ENCODE measurements at places on chromosomes 5 and 9.

DNA sequence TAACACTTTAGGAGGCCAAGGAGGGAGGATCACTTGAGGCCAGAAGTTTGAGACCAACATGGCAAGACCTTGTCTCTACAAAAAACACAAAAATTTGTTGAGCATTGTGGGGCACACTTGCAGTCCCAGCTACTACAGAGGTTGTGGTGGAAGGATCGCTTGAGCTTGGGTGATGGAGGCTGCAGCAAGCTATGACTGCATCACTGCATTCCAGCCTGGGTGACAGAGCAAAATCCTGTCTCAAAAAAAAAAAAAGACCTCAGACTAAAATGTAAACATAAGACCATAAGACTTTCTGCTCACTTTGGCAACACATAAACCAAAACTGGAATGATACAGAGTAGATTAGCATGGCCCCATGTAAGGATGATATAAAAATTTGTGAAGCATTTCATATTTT lies 24.6 kb upstream of the NANS start:
- DNase-seq: peak; percentile 48

DNA sequence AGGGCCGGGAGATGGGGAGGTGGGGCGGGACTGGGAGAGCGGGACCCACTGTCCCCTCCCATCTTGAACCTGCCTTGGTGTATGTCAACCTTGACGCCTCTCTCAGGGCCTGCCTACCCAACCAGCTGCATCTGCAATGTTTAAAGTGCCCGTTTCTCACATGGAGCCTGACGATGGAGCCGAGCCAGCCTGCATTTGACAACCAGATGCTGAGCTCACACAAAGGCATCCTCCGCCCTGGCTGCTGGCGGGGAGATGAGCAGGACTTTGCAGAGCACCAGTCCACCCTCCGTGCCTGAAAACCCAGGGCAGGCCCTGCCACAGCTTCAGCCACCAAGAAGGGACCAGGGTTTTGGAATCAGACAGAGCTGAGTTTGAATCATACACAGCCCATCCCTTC lies 141.1 kb upstream of the SMIM23 start:
- no peak for DNase-seq

DNA sequence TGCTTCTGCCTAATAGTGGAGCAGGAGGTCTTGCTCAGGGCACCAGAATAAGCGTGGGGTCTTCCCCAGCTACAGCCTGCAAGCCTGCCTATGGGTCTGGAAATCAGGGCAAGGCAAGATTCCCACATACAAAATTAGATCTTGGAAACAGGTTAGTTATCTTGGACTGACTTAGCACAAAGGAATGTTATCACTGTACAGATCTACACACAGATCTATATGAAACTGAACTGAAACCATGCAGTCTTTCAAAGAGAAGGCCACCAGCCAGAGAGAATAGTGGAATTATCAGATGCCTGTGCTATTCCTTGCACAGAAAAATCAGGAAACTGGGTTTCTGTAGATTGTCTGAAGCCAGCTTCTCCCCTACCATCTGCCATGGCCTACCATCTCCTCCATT lies 585.7 kb downstream of the ACTL7B start:
- DNase-seq: no peak

- DNase-seq: no peak
These were observed 132.1 kb downstream of the PDZD2 start for GRCh38 chr5:31770998-31771397.

DNA sequence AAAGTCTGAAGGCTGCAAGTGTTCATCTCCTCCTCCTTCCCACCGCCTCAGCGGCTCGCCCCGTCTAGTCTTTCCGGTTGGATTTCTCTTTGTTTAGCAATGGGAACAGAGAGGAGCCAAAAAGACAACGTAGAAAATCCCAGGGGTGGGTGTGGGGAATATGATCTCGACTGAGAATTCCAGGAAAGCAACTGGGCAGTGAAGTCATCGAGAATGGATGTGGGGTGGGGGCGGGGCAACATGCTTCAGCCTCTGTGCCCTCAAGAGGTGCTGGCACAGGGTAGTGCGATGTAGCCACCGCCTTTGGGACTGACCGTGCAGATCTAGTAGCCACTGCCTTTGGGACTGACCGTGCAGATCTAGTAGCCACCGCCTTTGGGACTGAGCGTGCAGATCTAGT lies 12.9 kb downstream of the MSX2 start:
- DNase-seq: no peak

DNA sequence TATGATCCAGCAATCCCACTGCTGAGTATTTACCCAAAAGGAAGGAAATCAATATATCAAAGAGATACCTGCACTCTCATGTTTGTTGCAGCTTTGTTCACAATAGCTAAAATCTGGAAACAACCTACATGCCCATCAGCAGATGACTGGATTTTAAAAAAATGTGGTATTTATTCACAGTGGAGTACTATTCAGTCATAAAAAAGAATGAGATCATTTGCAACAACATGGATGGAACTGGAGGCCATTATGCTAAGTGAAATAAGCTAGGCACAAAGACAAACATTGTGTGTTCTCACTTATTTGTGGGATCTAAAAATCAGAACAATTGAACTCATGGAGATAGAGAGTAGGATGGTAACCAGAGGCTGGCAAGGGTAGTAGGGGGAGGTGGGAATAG lies 33.1 kb downstream of the CYSTM1 start:
- no peak for DNase-seq

GRCh38 chr9:122122903-122123632 lies 30.0 kb upstream of the TTLL11 start:
- peak; percentile 51 for DNase-seq

DNA sequence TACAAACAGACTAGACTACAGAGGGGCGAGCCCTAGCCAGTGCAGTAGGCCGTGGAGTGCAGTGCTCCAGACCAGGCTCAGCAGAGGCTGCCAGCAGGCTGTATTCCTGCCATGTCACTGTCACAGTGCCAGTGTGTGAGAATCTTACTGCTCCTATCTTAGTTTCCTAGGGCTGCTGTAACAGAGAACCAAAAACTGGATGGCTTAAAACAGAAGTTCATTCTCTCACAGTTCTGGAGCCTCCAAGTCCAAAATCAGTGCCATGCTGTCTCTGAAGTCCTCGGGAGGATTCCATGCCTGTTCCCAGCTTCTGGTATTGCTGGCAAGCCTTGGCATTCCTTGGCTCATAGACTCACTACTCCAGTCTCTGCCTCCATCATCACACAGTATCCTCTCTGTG lies 75.0 kb upstream of the SAP30L start:
- no peak for DNase-seq

- no peak for DNase-seq
These were observed 420.1 kb upstream of the MEF2C start for GRCh38 chr5:89303033-89303480.

DNA sequence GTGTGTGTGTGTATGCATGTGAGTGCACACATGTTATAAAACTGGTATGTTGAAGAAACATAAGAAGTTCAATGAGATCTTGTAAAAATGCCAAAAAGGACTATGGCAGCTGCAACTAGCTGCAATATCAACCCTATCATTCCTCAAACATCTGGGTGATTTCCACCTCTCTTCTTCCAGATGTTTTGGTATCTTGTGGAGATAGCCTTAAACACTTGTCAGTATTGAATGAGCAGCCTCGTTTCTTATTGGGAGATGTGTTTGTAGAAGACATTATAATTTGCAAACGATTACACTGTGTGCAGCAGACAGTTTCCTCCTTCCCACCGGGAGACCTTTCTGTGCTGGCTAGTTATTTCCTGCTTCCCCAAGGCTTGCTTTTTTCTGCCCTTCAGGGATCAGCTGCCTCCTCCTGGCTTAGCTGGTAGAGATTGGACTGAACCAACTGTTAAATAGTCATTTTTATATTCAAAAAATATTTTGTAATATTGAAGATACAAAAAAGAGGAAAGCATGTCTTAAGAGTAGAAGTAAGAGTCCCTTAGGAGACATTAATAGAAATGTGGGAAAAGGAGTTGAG lies 168.4 kb upstream of the MPDZ start:
- DNase-seq: no peak

DNA sequence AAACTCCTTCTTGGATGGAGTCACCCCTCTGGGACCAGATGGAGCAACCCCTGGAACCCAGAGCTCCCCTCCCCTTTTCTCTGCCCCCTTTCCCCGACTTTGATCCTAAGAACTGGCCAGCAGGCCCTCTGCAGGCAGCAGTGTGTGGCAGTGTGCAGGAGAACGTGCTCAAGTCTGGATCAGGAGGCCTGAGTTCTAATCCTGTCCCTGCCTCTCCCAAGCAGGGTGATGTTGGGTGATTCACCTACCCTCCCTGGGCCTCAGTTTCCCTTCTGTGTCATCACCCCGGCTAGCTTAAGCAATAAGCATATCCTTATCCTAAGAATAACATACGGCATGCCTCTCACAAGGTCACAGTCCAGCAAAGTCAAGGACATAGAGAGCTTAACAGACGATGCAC lies 67.6 kb downstream of the C9orf50 start:
- no peak for DNase-seq

DNA sequence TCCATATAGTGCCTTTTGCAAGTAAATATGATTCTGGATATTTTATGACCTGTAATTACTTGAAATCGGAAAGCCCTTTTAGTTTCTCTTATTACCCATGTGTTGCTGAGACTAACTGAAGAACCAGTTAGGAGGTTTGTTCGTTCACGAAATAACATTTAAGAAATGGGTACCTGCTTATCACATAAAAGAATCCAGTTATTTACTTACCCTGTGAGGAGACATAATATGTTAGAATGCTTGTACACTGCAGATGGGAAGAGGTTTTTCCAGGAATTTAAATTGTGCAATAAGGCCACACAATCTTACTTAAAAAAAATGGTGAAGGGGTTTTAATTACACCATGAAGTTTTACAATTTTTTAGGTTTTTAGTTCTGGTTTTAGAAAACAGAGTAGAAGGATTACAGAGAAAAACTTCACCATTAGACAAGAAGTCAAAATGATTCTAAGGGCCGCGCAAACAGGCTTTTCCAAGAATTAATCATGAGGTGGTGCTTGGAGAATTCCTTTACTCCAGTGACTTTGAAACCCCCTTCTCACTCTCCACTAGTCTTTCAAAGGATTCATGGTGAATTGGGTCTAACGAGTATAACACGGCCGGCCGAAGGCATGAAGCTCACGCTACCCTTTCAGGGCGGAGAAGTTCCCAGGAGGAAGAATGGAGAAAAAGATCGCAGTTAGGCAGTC lies 1.1 kb upstream of the PTGER4 start:
- DNase-seq: no peak

DNA sequence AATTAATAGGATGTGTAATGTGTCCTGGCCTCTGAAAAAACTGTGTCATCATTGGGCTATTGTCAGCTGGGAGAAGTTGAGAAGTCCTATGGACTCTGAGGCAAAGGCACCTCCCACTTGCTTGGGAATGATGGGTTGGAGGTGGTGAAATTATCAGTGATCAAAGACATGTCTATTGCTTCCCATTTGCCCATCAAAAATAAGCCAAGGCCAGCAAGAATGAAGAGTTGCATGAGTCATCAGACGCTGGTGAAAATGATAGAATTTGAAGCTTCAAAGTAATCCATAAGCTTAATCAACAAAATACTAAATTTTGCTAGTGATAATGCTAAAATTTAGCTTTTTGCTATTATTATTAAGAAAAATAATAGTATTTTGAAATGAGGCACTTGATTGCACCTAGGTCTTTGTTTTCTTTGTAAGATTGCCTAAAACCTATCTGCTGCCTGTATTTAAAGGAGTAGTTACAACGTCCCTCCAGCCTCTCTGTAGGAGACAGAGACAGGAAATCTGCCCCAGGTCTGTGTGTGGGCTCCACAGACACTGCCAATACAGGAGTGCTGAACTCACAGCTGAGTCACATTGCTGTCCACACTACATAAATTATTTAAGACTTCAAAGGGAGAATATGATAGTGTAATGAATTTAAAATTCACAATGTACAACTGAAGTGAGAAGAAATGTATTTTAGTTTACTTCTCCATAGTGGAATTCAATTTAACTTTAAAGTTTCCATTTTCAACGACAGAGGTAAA lies 48.4 kb upstream of the APC start:
- DNase-seq: no peak

DNA sequence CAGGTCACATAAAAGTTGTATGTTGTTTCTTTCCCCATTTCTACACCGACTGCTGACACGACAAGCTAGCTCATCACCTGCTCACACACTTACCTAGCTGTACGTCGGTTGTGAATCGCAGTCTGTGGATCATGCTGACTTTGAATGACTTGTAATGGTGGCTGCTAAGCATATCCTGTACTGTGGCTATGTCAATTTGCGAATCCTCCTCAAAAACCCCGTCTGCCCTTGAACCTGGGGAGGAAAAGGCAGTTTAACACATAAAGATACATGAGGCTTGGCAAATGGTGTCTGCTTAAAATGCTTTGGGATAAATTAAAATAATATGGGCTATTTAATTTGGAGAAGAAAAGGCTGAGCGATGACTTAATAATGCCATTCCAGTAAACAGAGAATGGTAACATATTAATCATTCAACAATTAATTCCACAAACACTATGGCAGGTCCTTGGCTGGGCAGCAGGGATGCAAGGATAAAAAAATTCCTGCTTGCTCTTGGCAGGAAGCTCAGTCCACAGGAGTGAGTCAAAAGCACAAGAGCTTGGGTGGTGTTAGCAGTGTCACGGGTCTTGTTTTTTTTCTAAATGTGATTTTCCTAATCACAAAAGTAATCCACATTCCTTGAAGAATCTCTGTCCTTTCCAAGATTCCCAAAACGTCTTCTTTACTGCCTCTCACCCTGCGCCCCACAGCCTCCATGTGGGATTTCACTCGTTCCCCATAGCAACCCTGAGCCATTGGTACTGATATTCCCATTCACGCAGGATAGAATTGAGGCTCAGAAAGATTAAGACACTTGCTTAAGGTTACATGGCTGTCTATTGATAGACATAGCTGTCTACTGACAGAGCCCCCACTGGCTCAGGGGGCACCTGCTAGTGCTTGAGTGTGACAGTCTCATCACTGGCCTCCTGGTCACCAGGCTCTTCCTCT lies 222.4 kb downstream of the MAPKAP1 start:
- no peak for DNase-seq

DNA sequence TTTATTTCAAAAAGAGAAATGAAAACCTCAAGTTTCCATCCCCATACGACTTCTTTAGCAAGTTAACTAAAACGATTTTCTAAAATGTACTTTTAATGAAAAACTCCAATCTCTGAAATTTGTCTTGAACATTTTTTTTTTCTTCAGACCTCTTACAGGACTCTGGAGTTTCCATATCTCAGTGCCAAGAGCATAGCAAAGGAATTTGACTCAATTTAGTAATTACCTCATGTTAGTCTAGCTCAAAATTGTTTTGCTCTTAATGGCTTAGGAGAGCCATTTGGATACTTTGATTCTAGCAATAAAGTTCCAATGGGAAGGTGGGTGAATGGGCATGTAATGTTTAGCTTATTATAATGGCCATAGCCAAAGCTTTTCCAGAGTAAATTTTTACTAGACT lies 26.0 kb upstream of the SPATA31D4 start:
- no peak for DNase-seq

- DNase-seq: no peak
These were observed 7.3 kb downstream of the PLAC8L1 start for GRCh38 chr5:146098047-146098446.

- peak; percentile 21 for DNase-seq
These were observed 77.3 kb downstream of the MAMDC2 start for GRCh38 chr9:70120834-70121510.

DNA sequence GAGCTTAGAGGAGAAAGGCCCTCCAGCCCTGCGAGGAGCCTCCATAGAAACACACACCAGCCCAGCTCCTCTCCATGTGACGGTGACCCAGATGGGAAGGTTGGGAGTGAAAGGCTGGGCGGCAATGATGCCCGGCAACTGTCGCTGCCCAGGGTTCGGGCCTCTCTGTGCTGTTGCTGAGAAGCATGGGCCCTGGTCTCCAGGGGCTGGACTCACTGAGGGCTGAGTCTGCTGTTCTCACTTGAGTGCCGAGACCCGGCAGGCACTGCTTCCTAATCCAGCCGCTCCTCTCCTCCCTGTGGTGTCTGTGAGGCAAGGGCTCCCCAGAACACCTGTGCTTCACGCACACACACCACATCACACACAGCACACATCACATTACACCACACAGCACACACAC lies 493.6 kb downstream of the GADD45G start:
- no peak for DNase-seq

Measured in SW 1271 (cell line).